MM.1S (cell line): ENCODE measurements at places on chromosomes 4 and X.

DNA sequence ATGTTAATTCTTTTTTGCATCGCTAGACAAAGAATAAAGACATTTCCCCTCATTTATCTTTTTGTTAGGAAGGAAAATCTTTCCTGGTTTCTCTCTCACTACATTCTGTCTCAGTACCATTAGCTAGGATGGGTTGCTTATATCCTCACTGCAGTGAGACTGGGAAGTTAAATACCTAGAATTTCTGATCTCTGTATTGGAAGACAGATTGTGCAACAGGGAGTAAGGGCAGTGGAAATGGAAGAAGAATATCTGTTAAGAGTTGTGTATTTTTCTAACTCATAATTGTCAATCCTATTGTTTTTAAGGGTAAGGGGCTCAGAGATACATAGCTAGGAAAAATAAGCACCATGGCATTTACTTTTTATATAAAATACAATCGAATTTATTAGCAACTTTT, 19.6 kb downstream of the PTPN13 start:
- no peak for DNase-seq
- no peak overlapping the region for H3K27ac ChIP-seq
- no peaks in the 10 kb centered on the region for H3K36me3 ChIP-seq
- H3K27me3 ChIP-seq, result no peaks in the 10 kb centered on the region
- no peaks in the 10 kb centered on the region for H3K4me1 ChIP-seq
- no peak overlapping the region for H3K4me3 ChIP-seq

- H3K36me3 ChIP-seq, result no peaks in the 10 kb centered on the region
- no peak overlapping the region for H3K27ac ChIP-seq
- no peaks in the 10 kb centered on the region for H3K4me1 ChIP-seq
- no peak overlapping the region for H3K4me3 ChIP-seq
- no peaks in the 10 kb centered on the region for H3K27me3 ChIP-seq
- no peak for DNase-seq
Measured at GRCh38 chr4:73704314-73705055, 35.9 kb upstream of the CXCL8 start.

DNA sequence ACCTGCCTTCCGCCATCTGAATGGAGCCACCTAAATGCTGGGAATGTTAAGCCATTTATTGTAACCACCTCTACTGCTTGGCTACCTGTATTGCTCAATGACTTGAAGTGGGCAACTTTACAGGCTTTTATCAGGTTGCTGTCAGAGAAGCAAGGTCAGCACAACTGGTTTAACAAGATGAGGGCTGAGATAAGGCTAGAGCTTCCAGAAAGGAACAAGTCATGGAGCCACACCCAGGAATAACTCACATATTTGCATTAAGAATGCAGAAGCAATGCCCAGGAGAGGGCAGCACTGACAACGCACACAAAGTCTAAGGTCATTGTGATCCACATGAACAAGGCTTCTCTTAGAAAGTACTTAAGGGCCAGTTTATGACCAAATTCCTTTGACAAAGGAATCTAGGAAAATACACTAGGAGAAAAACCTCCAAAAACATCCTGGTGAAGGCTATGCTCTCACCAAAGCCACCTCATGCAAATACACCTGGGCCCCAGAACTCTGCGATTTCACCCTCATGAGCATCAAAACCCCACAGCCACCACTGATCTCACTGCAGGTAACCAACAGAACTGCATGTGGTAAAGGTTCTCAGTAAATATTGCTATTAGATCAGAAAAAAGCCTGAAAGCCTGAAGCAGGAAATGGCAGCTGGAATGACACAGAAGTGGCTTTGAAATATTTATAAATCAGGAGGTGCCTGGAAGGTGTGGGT, 15.0 kb upstream of the STS start:
- H3K4me1 ChIP-seq, result no peaks in the 10 kb centered on the region
- H3K4me3 ChIP-seq, result no peak overlapping the region
- DNase-seq, result no peak
- H3K27me3 ChIP-seq, result no peaks in the 10 kb centered on the region

GRCh38 chrX:115898382-115899001, 272.1 kb upstream of the AGTR2 start:
- H3K27ac ChIP-seq, result no peak overlapping the region
- no peaks in the 10 kb centered on the region for H3K27me3 ChIP-seq
- no peaks in the 10 kb centered on the region for H3K4me1 ChIP-seq

DNA sequence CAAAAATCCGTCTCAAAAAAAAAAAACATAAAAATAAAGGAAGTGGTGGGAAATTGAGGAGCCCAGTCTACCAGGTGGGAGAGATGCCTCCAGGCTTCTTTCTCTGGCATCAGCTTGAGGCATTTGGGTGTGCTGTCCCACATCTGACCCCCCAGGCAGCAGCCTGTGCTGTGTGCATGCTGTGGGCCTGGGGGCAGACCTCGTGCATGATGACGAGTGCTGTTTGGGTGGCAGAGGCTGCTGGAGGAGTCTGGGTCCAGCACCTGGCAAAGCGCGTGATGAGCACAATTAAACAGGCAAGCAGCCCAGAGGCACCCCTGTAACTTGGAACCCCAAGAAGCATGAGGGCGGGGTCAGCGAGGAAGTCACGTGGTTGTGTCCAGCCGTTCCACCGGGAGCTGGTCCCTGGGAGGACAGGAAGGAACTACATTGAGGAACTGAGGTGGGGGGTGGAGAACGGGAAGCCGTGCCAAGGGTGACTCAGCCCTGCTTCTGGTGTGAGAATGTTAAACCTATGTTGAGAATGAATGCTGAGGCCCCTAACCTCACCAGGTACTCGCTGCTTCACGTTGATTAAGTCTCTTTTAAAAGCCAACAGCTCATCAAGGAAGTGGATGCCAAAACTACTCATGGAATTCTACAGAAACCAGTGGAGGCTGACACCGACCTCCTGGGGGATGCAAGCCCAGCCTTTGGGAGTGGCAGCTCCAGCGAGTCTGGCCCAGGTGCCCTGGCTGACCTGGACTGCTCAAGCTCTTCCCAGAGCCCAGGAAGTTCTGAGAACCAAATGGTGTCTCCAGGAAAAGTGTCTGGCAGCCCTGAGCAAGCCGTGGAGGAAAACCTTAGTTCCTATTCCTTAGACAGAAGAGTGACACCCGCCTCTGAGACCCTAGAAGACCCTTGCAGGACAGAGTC, 6.1 kb downstream of the TACC3 start:
- peaks cover 3% of the 10 kb centered on the region; the same call in 1 of the 2 replicates for H3K4me1 ChIP-seq
- H3K36me3 ChIP-seq, result peaks cover 28% of the 10 kb centered on the region
- no peak overlapping the region for H3K4me3 ChIP-seq
- no peak for DNase-seq

DNA sequence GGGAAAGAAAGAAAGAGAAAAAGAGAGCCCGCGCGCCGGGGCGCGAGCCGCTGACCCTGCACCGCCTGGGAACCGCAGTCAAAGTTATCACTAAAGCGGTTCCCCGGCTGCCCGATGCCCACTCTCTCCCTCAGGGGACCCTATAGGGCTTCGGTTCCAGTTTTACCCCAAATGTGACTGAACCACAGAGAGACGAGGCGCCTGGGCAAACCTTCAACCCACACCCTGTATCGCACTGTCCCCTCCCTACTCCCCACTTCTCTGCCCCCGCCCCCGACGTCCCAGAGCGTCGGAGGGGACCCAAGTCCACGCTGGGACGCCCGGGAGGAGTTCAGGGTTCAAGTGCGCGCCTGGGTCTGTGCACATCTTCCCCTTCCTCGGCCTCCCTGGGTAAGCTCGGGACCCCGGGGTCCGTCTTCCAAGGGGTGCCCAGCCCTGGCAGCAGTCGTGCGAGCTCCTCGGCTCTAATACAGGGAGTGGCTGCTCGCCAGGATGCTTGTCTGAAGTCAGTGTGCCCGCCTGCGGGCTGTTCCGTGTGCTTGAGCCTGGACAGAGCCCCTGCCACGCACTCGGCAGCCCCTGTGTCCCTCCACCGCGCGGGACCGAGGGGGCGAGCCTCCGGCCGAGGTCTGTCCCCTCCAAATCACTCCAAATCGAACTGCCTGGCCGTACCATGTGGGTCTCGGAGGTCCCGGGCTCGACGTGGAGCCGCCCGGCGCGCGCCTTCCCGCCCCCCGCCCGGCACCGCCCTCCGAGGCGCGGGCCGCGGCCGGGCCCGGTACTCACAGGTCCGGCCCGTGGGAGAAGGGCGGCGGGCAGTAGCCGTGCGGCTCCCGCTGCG, 960 bp downstream of the TRPC3 start:
- DNase-seq, result peak; percentile 23
- no peaks in the 10 kb centered on the region for H3K4me1 ChIP-seq

DNA sequence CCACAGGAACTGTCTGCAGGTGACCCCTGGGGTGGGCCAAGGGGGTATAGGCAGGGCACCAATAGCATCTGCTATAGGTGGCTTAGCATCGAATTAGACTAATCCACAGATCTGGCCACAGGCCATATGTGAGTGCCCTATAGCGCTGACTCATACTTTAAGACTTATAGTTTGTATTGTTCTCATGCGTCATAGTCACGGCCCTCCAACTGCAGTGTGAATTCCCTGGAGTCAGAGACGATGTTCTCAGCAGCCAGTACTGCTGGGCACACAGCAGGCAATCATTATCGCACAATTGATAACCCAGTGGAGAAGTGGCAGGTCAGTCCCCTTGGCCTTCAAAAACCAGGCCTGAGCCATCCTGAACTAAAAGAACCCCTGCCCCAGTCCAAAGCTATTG, 58.1 kb downstream of the ADGRG2 start:
- H3K27me3 ChIP-seq, result no peaks in the 10 kb centered on the region
- no peak for DNase-seq
- H3K4me1 ChIP-seq, result no peaks in the 10 kb centered on the region
- H3K27ac ChIP-seq, result no peak overlapping the region

- H3K27me3 ChIP-seq, result no peaks in the 10 kb centered on the region
- no peak for DNase-seq
- H3K27ac ChIP-seq, result no peak overlapping the region
- no peaks in the 10 kb centered on the region for H3K36me3 ChIP-seq
- H3K4me1 ChIP-seq, result no peaks in the 10 kb centered on the region
Measured at GRCh38 chr4:128295255-128295654, 7.6 kb upstream of the PGRMC2 start.

DNA sequence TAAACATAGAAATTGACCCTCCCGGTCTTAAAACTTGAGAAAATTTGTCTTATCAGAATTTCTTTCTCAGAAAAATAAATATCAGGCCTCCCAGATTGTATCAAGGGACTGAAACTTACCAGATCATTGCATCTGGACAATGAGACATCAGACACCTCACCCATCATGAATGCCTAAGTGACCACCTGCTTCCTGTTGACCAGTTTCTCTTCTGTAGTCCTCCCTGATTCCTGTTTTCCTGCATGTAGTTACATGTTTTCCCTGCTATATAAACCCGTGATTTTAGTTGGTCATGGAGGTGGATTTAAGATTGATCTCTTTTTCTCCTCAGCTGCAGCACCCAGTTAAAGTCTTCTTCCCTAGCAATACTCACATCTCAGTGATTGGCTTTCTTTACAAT, 548.1 kb downstream of the PPP4R3C start:
- no peak overlapping the region for H3K27ac ChIP-seq
- H3K4me3 ChIP-seq, result no peak overlapping the region
- no peaks in the 10 kb centered on the region for H3K27me3 ChIP-seq
- H3K36me3 ChIP-seq, result no peaks in the 10 kb centered on the region

- H3K4me1 ChIP-seq, result no peaks in the 10 kb centered on the region
- no peaks in the 10 kb centered on the region for H3K27me3 ChIP-seq
- no peaks in the 10 kb centered on the region for H3K36me3 ChIP-seq
- no peak overlapping the region for H3K27ac ChIP-seq
Measured at GRCh38 chr4:528296-528695, 29.3 kb downstream of the PIGG start.

DNA sequence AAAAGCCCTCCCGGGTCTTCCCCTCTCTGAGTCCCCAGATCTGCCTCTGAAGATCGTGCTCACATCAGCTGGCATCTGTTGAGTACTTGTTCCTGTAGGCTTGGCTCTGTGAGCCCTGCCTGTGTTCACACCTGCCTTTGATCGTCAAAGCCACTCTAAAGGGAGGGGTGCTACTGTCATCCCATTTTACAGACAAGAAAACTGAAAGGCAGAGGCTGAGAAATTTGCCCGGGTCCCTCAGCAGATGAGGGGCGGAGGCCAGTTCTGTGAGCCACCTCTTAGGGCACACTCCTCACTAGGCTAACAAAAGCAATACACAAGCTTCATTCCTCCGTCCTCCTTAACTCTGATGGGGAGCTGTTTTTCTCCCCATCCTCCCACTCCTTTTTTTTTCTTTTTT, 655 bp downstream of the CYTL1 start:
- no peak overlapping the region for H3K27ac ChIP-seq
- no peaks in the 10 kb centered on the region for H3K27me3 ChIP-seq

DNA sequence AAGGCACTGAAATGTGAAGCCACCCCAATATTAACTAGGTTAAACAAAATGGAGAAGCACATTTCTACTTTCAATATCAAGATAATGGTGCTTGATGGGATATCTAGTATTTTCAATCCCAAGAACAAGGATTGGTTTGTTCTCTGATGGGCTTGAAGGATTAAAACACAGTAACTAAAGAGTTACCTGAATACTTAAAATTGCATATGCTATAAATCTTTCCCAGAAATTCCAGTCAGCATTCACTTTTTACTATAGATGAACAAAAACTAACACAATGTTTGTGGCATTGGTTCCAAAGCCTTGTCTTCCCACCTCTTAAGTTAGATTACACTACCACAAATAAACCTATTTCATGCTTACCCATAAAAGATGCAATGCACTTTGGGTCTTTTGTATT, 3.9 kb upstream of the PCDH10 start:
- no peak for DNase-seq
- no peaks in the 10 kb centered on the region for H3K36me3 ChIP-seq
- H3K4me1 ChIP-seq, result no peaks in the 10 kb centered on the region
- H3K27me3 ChIP-seq, result no peaks in the 10 kb centered on the region; the same call in 1 of the 2 replicates

DNA sequence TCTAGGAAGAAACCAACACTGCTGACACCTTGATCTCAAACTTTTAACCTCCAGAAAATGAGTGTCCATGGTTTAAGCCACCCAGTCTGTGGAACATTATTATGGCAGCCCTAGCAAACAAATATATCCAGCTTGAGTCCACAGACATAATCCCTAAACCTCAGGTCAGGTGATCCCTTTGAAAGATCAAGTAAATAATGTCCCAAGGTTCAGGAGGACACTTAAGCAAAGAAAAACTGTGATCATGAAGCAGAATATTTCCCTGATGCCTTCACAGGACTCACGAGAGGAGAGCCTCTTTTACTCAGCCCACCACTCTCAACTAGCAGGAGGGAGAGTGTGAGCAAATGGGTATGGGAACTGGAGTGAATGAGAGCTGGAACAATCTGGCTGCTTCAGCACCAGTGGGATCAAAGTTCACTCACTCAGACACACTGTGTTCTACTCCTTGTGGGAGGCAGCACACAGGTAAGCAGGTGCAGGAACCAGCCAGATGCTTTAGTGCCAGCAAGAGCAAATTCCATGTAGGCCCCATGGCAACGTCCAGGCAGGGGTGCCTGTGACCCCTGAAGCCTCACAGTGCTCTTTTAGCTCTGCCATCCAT, 608.4 kb downstream of the RAB28 start:
- no peaks in the 10 kb centered on the region for H3K4me1 ChIP-seq
- DNase-seq, result no peak
- no peak overlapping the region for H3K27ac ChIP-seq
- no peak overlapping the region for H3K4me3 ChIP-seq
- no peaks in the 10 kb centered on the region for H3K27me3 ChIP-seq

- no peaks in the 10 kb centered on the region for H3K4me1 ChIP-seq
- H3K27ac ChIP-seq, result no peak overlapping the region
- no peaks in the 10 kb centered on the region for H3K27me3 ChIP-seq
- no peak overlapping the region for H3K4me3 ChIP-seq
Measured at GRCh38 chrX:71941145-71941544, 30.5 kb downstream of the NHSL2 start.
